ENCODE measurements at places on chromosomes 7 and 10.

DNA sequence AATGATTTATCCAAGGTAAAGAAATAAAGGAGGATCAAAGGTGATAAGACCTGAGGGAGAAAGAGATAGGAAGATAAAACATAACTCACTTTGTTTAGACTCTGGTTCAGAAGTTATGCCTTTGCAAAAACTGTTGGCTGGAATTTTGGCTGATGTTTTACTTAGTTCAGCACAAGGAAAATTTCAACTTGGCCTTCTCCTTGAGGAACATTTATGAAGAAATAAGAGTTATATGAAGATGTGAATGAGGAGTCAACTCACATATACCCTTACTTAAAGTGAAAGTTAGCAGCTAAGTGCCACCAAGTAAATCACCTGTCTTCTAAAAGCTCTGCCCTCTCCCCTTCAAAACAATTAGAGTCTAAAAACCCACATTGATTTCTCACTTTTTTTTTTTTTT is 39.7 kb upstream of the COL1A2 start:
- no peak for DNase-seq

DNA sequence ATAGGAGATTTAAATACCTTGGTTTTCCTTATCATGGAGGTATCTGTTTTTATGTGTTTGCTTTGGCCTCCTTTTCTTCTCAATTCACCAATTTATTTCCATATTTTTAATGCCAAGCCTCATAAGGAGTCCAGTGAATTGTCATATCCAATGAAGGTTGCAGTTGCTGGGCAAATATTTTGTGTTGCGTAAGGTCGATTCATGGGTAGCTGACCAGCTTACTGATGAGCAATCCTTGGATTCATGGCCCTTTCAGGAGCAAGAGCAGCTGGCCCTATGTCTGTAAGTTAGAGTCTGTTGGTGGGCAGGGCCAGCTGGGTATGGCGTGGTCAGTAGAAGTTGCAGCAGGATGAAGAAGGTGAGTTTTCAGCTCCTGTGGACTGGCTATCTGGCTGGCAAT is 182.9 kb downstream of the PFKFB3 start:
- no peak for DNase-seq

DNA sequence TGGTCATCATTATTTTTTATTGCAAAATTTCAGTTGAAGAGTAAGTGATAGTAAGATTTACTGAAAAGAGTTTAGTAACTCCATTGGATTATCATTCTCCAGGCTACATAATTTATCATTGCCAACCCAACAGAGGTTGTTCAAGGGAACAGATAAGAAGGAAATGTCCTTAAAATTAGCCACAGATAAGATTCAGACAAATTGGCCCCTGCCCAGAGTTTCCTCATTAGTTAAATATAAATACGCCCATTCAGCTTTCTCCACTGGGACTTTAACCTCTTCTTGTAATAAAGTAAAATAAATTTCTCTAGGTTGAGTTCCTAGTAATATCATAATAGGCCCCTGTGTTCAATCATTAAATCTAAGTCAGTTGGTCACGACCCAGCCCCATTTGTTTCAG is 27.7 kb upstream of the PHYHIPL start:
- DNase-seq: no peak

DNA sequence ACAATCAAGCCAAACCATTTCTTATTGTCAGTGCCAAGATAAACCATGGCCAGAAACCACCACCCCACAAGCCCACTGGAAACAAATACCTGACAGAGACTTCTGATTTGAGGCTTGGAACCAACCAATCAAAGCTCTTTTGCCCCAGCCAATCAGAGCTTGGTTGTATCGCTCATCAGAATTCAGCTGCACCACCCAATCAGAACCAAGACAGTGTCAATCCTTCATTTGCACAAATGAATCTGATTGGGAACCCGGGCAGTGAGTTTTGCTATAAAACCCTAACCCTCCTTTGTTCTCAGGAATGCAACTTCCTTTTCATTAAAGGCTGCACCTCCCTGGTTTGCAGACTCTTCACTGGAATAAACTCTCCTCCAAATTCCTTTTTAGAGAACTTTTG is 87.4 kb downstream of the ELAPOR2 start:
- no peak for DNase-seq

- DNase-seq: no peak
Observed at GRCh38 chr10:118583611-118584010, 11.8 kb downstream of the PRLHR start.

DNA sequence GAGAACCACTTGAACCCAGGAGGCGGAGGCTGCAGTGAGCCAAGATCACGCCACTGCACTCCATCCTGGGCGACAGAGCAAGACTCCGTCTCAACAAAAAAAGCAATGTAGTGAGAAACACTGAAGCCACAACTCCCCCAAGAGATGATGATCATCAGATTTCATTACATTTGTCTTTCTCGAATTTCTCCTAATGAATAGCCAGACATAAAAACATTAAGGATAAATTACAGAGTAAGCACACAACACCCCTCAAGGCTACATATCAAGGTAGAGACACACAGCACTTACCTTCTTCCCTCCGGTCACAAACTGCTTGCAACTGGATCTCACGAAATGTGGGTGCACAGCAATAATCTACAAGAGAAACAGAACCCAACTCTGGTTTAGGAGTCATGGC is 91.5 kb downstream of the VPS41 start:
- DNase-seq: no peak

DNA sequence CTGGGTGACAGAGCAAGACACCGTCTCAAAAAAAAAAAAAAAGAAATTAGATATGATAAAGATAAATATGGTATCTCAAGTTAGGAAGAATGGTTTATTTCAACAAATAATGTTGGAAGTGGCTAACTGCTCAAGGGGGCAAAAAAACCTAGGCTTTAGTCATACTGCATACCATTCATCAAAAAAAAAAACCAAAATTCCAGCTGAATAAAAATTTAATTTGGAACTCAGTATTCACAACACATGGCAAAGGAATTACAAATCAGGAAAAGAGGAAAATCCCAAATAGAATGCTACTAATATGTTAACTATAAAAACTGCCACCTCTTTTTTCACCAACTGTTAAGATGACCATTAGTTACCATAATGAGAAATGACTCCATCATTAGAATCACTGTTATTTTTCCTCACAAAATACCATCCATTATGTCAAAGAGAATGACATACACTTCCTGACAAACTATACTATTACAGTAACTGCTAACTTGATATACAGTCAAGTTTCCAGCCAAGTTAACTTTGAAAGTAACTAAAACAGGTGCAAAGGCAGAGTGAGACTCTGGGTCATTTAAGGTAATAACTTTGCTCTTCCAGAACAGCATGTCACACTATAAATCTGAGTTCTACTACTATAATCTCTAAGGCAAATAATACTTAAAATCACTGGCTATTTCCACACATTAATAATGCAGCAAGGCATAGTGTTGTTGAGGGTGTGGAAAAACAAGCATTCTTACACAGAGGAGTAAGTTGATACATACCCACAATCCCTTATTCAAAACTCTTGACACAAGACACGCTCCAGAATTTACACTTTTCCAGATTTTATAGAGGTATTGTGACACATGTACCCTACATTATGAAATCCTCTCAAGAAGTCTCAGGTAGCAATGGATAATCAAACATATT is 10.2 kb downstream of the KBTBD2 start:
- no peak for DNase-seq

DNA sequence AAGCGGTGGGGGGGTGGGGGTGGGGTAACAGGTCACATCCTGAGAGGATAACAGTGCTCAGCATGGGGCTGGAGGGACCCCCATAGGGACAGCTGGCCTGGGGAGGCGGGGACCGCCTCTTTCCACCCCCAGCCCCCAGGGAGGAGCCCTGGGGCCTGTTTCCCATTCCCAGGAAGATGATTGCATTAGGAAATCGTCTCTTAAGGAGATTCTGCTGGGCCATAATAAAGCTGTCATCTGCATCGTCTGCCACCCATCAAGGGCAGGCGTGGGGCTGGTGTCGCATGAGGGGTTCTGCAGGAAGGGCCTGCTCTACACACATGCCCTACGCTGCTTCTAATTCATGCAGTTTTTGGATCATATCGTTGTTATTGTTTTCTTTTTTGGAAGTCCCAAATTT is 17.2 kb downstream of the RET start:
- DNase-seq: no peak

GRCh38 chr7:41882745-41883420 is 180.0 kb upstream of the INHBA start:
- no peak for DNase-seq

GRCh38 chr10:101216207-101217043 is 12.8 kb downstream of the LBX1 start:
- DNase-seq: no peak

DNA sequence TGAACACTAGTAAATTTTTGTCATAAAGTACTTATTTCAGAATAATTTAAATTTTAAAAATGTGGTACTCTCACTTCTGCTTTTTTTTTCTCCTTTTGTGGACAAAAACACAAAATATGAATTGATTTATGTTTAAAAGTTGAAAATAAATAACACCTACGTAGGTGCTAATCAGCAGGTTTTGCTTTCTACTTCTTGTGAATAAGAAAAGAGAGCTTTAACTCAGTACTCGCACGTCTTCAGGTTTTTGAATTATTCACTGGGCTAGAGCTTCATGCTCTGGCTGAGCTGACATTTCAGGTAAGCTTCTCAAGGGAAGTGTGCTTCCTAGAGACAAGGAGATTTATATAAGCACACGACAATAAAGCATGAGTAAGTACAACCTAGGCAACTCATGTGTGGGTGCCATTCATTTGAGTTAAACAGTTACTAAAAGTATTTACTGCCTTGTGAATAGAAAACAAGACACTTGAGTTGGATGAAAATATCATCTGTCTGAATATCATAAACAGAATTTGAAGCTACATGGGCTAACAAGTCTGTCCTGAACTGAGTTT is 190.0 kb upstream of the POT1 start:
- no peak for DNase-seq

DNA sequence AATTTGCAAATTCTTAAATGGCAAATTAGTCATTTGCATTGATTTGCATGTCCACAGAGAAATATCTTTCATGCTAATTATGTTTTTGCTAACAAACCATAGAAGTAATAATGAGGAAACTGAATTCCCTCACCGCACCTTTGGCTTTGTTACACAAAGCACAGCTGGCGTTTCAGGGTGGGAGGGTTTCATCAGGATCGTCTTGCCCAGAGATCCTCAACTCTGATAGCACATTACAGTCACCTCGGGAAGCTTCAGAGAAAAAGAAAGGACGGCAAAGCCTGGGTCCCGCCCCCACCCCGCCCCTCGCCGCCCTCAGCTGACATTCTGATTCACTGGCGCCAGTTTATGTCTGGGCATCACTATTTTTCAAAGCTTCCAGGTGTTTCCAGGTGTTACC is 119.4 kb downstream of the PTPRN2 start:
- DNase-seq: no peak

GRCh38 chr7:70527520-70528115 is 604.3 kb upstream of the GALNT17 start:
- no peak for DNase-seq

DNA sequence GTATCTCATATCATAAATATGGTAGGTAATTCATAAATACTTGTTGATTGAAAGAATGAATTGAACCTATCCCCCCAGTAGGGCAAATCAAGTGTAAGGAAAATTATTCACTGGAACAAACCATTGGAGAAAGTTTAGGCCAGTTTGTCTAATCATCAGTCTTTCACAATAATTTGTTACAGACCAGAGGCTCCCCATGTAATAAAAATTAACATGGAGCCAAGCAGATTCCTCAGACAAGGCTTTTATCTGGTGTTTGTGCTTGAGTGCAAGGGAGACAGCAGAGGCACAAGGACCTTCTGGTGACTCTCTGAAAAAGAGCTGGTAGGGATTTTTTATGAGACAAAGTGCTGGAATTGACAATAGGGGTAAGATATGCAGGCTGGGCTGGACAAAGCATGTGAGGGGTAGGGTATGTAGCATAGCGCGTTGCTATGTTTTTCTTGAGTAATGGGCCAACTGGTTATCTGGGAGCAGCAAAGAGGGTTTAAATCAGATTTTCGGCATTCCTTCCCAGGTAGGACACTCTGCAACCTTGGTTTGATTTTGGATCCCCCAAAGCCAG is 7.8 kb upstream of the PANK1 start:
- no peak for DNase-seq

DNA sequence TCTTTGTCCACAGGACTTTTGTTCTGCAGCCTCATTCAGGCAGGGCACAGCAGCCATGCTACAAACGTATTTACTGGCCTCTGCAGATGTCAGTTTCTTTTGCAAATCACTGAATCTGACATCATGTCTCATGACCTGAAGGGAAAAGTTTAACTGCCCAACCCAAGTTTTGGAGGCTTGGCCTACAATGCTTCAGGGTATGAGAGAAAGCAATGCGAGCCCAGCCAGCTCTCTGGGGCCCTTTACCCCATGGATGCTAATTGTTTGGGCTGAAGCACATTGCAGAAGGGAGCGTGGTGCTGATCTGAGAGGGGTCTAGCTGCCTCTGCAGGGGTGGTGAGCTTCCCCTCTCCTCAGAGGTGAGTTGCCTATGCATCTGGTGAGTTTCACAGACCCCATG is 179.9 kb upstream of the CXCL12 start:
- no peak for DNase-seq

DNA sequence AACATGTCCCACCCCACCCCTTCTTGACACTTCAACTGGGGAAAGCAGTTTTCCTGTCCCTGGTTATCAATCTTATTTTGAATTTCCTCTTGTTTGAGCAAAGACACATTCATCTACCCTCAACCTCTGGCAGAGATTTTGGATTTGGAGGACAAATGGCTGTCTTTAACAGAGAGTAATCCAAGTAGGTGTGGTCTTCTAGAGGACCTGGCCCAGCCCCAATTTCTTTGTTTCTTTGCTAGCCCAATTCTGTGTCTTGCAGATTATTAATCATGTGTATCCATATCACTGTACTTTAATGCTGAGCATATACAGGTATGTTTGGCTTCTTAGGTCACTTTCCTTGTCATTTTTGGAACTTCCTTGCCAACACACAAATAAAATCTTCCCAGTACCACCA is 58.8 kb upstream of the ADCY1 start:
- DNase-seq: no peak

GRCh38 chr7:85119934-85120333 is 66.9 kb downstream of the SEMA3D start:
- DNase-seq: no peak

GRCh38 chr10:78211561-78212051 is 177.9 kb downstream of the RPS24 start:
- DNase-seq: no peak

DNA sequence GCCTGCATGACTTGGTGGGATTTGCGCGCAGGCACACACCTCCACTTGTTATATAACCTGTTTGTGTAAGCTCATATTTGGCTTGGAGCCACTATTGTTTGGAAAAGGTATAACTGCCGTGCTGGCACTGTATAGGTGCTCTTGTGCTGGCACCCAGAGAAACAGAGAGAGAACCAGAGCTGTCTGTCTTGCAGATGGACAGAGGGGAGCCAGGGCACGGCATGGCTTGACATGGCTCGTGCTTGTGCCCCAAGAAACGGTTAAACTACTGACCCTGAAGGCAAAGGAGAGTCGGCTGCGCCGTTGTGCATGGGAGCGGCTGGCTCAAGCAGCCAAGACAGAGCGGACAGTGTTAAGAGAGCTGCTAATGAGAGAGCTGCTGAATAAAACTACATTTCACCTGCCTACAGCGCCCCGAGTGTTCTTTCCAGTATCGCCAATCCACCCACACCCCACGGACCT is 23.2 kb downstream of the RAPGEF5 start:
- DNase-seq: no peak
